Activated CD4-positive, alpha-beta T cell treated with anti-CD3 and anti-CD28 coated beads for 48 hours (primary cell): ENCODE measurements at places on chromosomes 3 and 15.

DNA sequence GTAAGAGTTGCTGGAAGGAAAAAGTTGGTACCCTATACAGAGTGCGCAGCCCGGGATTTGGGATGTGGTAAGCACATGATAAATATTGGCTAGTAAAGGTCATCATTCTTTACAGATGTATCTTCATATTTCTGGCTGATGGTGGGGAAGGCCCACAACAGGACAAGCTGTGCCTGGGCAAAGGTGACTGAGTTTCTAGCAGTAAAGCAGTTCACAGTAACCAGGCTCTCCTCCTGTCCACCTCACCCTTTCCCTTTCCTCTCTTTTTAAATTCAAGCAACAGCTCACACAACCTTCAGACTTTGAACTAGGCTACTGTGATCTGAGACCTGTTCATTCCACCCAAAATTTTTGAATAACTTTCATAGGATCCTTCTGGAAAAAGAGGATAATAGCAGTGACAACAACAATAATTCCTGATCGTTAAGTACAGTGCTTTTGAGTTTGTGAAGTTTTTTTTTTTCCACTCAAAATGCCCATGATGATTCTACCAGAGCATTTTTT is 145.9 kb upstream of the TBL1XR1 start:
- no peak for DNase-seq

DNA sequence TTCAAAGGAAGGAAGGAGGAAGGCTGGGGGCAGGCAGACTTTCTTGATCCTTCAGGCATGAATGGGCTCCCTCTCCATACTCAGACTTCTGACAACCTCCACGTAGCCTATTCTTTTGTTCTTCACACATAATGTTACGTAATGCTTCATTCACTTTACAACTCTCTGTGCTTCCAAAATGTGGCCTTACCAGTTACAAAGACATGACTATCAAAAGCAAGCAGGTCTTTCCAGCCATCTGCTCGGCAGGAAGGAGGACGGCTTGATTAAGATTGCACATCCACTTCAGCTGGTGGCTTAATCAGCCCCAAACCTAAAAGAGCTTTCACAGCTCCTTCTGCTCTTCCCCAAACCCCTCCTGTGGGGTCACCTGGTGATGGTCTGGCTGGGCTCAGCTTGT is 263.2 kb downstream of the XXYLT1 start:
- no peak for DNase-seq

- DNase-seq = no peak
Measured at GRCh38 chr15:65484876-65485275, 32.6 kb downstream of the DPP8 start.

GRCh38 chr15:47041301-47041700 is 676.0 kb upstream of the SEMA6D start:
- no peak for DNase-seq

- DNase-seq = no peak
Measured at GRCh38 chr3:123759311-123759710, 124.8 kb downstream of the MYLK start.

- DNase-seq = no peak
Measured at GRCh38 chr15:46872981-46873330, 844.3 kb upstream of the SEMA6D start.

DNA sequence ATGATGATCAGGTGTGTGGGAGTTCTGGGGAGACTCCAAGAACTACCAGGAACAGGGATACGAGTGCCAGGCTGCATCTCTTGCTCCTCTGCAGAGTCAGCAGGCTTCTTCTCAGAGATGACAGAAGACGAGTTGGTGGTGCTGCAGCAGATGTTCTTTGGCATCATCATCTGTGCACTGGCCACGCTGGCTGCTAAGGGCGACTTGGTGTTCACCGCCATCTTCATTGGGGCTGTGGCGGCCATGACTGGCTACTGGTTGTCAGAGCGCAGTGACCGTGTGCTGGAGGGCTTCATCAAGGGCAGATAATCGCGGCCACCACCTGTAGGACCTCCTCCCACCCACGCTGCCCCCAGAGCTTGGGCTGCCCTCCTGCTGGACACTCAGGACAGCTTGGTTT is 7.9 kb downstream of the PRRT3 start:
- DNase-seq = no peak
